Thoracic aorta (tissue), 2 donors: ENCODE measurements at places on chromosomes 16 and 17.

GRCh38 chr17:20280851-20281250 is 186.5 kb downstream of the LGALS9B start:
- peaks cover 38% of the 10 kb centered on the region for H3K4me1 ChIP-seq
- no peak overlapping the region for H3K4me3 ChIP-seq

- no peak overlapping the region for H3K4me3 ChIP-seq
- H3K4me1 ChIP-seq = no peaks in the 10 kb centered on the region
- no peaks in the 10 kb centered on the region for H3K36me3 ChIP-seq
- no peak for DNase-seq
Observed at GRCh38 chr17:34397265-34397664, 34.2 kb upstream of the CCL1 start.

- DNase-seq = no peak
- no peak overlapping the region for H3K4me3 ChIP-seq
- H3K27ac ChIP-seq = peak overlapping the region; percentile 70
Observed at GRCh38 chr17:49588726-49589576, 13.3 kb downstream of the NXPH3 start.

- no peaks in the 10 kb centered on the region for H3K36me3 ChIP-seq
- H3K4me3 ChIP-seq = no peak overlapping the region
- DNase-seq = no peak
- H3K27me3 ChIP-seq = no peaks in the 10 kb centered on the region
- H3K4me1 ChIP-seq = no peaks in the 10 kb centered on the region
Observed at GRCh38 chr16:56093055-56093454, 98.2 kb upstream of the GNAO1 start.

DNA sequence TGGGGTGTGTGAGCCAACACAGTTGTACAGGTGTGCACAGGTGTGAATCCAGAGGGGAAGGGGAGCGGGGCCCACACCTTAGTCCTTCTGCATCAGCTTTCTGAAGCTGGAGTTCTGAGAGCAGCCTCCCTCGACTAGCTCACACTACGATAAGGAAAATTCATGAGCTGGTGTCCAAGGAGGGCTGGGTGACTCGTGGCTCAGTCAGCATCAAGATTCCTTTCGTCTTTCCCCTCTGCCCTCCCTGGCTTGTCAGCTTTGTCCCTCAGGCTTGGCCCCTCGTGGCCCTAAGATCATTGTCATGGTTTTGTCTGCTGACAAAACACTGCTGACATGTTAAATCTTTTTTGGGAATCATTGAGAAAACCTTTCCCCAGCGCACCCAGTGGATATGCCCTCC is 47.5 kb downstream of the OR1D5 start:
- no peaks in the 10 kb centered on the region for H3K4me1 ChIP-seq
- no peak overlapping the region for H3K4me3 ChIP-seq
- H3K36me3 ChIP-seq = peaks cover 4% of the 10 kb centered on the region
- H3K27ac ChIP-seq = no peak overlapping the region
- DNase-seq = no peak
- no peaks in the 10 kb centered on the region for H3K27me3 ChIP-seq

GRCh38 chr16:873889-874288 is 73.4 kb upstream of the GNG13 start:
- H3K27ac ChIP-seq = no peak overlapping the region
- H3K4me1 ChIP-seq = no peaks in the 10 kb centered on the region
- H3K4me3 ChIP-seq = no peak overlapping the region
- H3K36me3 ChIP-seq = peaks cover 13% of the 10 kb centered on the region

- H3K4me3 ChIP-seq = peak overlapping the region; percentile 40
- H3K27me3 ChIP-seq = no peaks in the 10 kb centered on the region
- H3K4me1 ChIP-seq = peaks cover 16% of the 10 kb centered on the region
- DNase-seq = no peak
- H3K27ac ChIP-seq = peak overlapping the region; percentile 56
Observed at GRCh38 chr17:43530288-43531081, 15.7 kb downstream of the ETV4 start.

- DNase-seq = no peak
- peaks cover 15% of the 10 kb centered on the region for H3K36me3 ChIP-seq
- no peaks in the 10 kb centered on the region for H3K27me3 ChIP-seq
- H3K4me1 ChIP-seq = peaks cover 20% of the 10 kb centered on the region
- H3K27ac ChIP-seq = no peak overlapping the region
Observed at GRCh38 chr17:30278032-30278431, 13.7 kb downstream of the BLMH start.

DNA sequence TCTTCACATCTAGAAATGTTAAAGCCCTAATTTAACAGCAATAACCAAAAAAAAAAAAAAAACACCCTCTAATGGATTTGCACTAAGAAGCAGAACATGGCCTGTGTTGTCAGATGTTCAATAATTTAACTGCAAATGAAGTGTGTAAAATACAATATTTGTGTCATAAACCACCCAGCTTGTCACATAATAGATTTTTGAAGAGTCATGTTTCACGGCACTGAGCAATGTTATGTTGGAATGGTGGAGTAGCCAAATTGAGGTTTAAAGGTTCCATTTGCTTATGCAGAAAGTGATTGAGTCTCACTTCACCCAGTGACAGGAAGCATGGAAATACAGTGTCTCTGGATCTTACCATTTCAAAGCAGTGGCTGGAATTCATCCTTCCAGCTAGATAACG is 173.2 kb upstream of the XYLT1 start:
- H3K4me3 ChIP-seq = no peak overlapping the region
- no peak overlapping the region for H3K27ac ChIP-seq
- H3K4me1 ChIP-seq = no peaks in the 10 kb centered on the region
- H3K27me3 ChIP-seq = no peaks in the 10 kb centered on the region

GRCh38 chr17:67121316-67121891 is 77.0 kb downstream of the CACNG1 start:
- DNase-seq = no peak
- no peaks in the 10 kb centered on the region for H3K27me3 ChIP-seq
- no peaks in the 10 kb centered on the region for H3K36me3 ChIP-seq
- peaks cover 4% of the 10 kb centered on the region for H3K4me1 ChIP-seq

- no peak overlapping the region for H3K4me3 ChIP-seq
- no peaks in the 10 kb centered on the region for H3K27me3 ChIP-seq
- H3K4me1 ChIP-seq = no peaks in the 10 kb centered on the region
- H3K27ac ChIP-seq = no peak overlapping the region
- no peak for DNase-seq
- no peaks in the 10 kb centered on the region for H3K36me3 ChIP-seq
Observed at GRCh38 chr16:75781683-75782343, 55.5 kb upstream of the CPHXL start.

GRCh38 chr16:19835968-19836421 is 48.7 kb downstream of the GPRC5B start:
- no peak for DNase-seq
- H3K27me3 ChIP-seq = no peaks in the 10 kb centered on the region
- H3K4me3 ChIP-seq = no peak overlapping the region
- no peaks in the 10 kb centered on the region for H3K36me3 ChIP-seq

DNA sequence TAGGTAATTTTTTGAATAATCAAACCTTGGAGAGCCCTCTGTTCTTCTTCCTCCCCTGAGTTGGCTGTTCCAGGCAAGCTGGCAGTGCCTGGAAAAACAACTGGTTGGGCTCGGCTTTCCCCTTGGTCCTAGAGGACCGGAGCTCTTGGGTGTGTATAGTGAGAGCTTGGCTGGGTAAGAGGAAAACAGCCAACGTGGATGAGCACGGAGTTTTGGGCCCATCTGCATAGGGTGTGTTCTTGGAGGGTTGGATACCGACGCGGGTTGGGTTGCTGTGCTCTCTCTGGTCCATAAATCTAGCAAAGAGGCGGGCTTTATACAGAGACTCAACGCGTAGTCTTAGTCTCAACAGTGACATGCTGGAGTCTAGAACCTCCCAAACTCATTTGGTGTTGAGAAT is 23.2 kb downstream of the ITGB3 start:
- H3K36me3 ChIP-seq = no peaks in the 10 kb centered on the region
- H3K27me3 ChIP-seq = no peaks in the 10 kb centered on the region
- no peak overlapping the region for H3K4me3 ChIP-seq
- no peak for DNase-seq
- H3K27ac ChIP-seq = peak overlapping the region; percentile 96
- peaks cover 87% of the 10 kb centered on the region for H3K4me1 ChIP-seq

GRCh38 chr16:56931271-56931891 is 561 bp upstream of the HERPUD1 start:
- no peaks in the 10 kb centered on the region for H3K27me3 ChIP-seq
- H3K36me3 ChIP-seq = no peaks in the 10 kb centered on the region
- peak overlapping the region; percentile 99 for H3K27ac ChIP-seq
- H3K4me1 ChIP-seq = peaks cover 12% of the 10 kb centered on the region
- no peak for DNase-seq

- no peaks in the 10 kb centered on the region for H3K27me3 ChIP-seq
- H3K4me1 ChIP-seq = no peaks in the 10 kb centered on the region
- H3K4me3 ChIP-seq = no peak overlapping the region
- no peak overlapping the region for H3K27ac ChIP-seq
Observed at GRCh38 chr16:1037394-1038257, 34.9 kb upstream of the SSTR5 start.

DNA sequence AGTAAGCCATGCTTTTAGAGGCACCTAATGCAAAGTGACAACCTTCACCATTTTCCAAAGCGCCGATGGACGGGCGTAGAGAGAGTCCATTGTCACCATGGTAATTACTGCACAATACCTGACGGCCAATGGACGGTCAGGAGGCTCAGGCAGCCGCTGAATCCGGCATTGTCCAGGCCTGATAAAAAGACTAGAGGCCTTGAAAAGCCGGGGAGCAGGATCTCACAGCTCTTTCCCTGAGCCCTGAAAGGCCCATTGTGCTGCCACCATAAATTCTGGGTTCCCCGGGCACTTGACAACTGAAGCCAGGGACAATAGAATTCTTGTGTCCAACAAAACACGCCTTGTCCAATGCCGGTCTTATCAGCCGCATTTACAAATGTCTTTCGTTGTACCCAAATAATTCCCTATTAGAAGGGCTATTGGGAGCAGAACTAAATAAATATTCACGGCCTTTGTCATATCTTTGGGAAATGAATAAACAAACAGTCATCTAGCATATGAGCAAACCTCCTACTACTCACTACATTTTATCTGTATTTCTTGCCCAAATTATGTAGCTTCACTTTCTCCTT is 62.4 kb downstream of the CDH11 start:
- H3K36me3 ChIP-seq = no peaks in the 10 kb centered on the region
- H3K27ac ChIP-seq = no peak overlapping the region
- no peak overlapping the region for H3K4me3 ChIP-seq
- no peaks in the 10 kb centered on the region for H3K4me1 ChIP-seq

DNA sequence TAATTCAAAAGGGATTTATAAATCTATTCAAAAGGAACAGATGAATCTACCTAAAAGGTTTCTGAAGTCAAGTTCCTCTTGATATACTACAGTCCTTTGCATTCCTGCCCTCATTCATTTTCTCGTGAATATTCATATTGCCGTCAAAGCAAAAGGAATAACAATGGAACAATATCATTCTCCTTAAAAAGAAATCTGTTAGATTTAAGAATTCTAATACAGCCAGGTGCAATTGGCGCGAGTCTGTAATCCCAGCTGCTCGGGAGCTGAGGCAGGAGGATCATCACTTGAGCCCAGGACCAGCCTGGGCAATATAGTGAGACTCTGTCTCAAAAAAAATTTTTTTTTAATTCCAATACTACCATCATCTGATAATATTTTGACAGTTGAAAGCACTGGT is 130.3 kb downstream of the BRIP1 start:
- no peaks in the 10 kb centered on the region for H3K27me3 ChIP-seq
- H3K4me1 ChIP-seq = no peaks in the 10 kb centered on the region

GRCh38 chr17:78853926-78854394 is 13.3 kb upstream of the USP36 start:
- H3K27ac ChIP-seq = no peak overlapping the region
- H3K27me3 ChIP-seq = no peaks in the 10 kb centered on the region
- no peaks in the 10 kb centered on the region for H3K4me1 ChIP-seq
- H3K4me3 ChIP-seq = no peak overlapping the region
- H3K36me3 ChIP-seq = peaks cover 44% of the 10 kb centered on the region
- DNase-seq = no peak

DNA sequence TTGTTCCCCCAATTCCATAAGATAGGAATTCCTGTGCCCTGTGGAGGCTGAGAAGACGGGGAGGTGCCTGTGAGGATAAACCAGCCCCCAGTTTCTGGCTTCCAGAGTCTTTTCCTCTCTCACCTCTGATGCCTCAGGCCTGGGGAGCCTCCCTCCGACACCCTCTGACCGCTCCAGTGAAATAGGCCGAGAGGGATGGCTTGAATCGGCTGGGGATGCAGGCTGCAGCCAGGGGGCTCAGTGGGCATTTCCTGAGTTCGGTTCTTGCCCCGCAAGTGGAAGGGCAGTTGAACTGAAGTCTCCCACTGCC is 339.4 kb downstream of the SEC14L1 start:
- H3K36me3 ChIP-seq = peaks cover 14% of the 10 kb centered on the region
- H3K27ac ChIP-seq = no peak overlapping the region
- peaks cover 20% of the 10 kb centered on the region for H3K4me1 ChIP-seq
- DNase-seq = no peak
- H3K27me3 ChIP-seq = no peaks in the 10 kb centered on the region

- H3K27me3 ChIP-seq = no peaks in the 10 kb centered on the region
- H3K36me3 ChIP-seq = no peaks in the 10 kb centered on the region
- no peak overlapping the region for H3K4me3 ChIP-seq
- H3K27ac ChIP-seq = no peak overlapping the region
Observed at GRCh38 chr17:69763503-69763902, 311.5 kb upstream of the KCNJ16 start.

DNA sequence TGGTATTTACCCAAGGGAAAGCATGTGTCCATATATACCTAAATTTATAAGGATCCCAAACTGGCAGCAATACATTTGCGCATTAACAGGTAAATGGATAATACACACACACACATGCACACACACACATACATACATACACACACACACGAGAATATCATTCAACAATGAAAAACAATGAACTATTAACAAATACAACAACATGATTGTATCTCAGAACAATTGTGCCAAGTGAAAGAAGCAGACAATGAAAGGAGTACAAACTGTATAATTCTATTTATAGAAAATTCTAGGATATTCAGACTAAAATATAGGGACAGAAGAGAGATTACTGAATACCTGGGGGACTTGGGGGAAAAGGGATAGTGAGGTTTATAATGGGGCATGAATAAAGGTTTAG is 323.0 kb downstream of the KCNJ2 start:
- DNase-seq = no peak
- no peaks in the 10 kb centered on the region for H3K4me1 ChIP-seq
- H3K27me3 ChIP-seq = no peaks in the 10 kb centered on the region

DNA sequence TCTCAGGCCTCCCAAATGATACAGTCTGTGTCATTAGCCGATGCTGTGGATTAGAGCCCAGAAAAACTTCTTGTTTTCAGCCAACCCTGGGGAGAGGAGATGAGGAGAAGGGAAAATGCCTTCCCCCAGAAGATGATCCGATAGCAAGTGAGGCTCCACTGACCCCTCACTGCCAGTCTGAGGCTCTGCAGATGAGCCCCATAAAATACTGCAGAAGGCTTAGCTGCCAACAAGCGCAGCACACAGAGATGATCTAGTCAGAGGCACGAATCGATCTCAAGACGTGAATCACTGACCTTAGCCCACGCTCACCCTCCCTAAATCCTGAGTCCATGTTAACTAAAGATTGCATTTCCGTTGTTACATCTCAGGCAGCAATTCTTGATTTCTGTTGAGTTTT is 31.5 kb downstream of the SALL1 start:
- DNase-seq = no peak
- no peaks in the 10 kb centered on the region for H3K27me3 ChIP-seq
- H3K4me1 ChIP-seq = no peaks in the 10 kb centered on the region
- no peak overlapping the region for H3K27ac ChIP-seq
- no peaks in the 10 kb centered on the region for H3K36me3 ChIP-seq
